NT2/D1 (cell line): ENCODE measurements at places on chromosomes 3 and 15.
A peak's percentile ranks its signal among the peaks of the same experiment; 100 is the strongest.

GRCh38 chr3:36843065-36844051 is 79.0 kb upstream of the DCLK3 start:
- peak; percentile 63 for DNase-seq

DNA sequence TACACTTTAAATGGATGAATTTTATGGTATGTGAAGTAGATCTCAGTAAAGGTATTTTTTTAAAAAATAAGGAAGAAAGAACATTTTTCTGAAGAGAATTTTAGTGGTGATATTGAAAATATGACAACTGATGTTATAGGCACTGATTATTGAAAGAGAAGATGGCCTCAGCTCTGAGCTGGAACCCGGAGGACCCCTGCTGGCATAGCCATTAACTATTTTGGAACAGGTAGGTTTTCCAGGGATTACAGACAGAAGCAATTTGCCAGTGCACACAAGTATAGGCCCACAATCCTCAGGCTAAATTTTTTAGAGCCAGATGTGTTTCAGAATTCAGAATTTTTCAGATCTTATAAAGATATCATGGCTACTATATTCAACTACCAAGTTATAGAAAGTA is 315.9 kb upstream of the GPR149 start:
- no peak for DNase-seq

DNA sequence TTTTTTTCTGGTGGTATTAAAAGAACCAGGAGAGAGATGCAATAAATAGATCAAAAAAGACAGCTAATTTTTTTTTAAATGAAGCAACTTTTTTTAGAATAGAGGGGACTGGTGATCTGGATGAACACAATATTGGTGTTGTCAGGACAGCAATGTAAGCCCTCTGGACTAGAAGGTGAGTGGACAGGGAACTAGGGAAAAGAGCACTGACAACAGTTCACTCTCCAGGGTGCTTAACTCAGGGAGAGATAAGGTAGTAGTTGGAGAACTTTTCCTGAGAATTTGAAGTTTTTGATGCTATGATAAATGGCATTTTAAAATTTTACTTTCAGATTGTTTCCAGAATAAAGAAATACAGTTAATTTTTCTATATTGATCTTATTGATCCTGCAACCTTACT is 158.3 kb upstream of the STAC start:
- no peak for DNase-seq

GRCh38 chr3:182041668-182042291 is 330.1 kb downstream of the SOX2 start:
- DNase-seq = no peak

GRCh38 chr15:77018796-77019505 is 24.0 kb downstream of the PSTPIP1 start:
- no peak for DNase-seq

DNA sequence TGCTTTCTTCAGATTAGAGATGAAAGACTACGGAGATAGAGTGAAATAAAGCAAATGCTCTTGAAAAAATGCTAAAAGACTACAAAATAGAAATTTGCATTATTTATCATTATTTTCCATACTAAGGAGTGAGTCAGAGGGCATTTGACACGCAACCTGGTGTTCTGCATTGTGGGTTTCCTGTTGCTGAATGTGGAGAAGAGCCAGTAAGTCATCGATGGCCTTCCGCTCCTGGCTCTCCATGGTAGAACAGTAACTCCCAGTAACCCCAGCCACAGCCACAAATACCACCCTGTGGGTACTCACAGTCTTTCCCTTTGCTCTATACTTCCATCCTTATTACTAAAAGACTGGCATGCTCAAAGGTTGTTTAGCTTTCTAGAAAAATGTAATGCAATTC is 61.5 kb downstream of the CGGBP1 start:
- no peak for DNase-seq
